T-cell (primary cell): ENCODE measurements at places on chromosomes 13 and 19.

GRCh38 chr19:57803594-57804325, 11.0 kb downstream of the ZNF552 start:
- DNase-seq, result no peak

- DNase-seq, result peak; percentile 37
These were observed 892 bp downstream of the TRIR start for GRCh38 chr19:12733369-12734214.

GRCh38 chr19:16899566-16900075, 10.8 kb downstream of the F2RL3 start:
- no peak for DNase-seq

GRCh38 chr13:58376775-58377174, 745.2 kb downstream of the PCDH17 start:
- no peak for DNase-seq

DNA sequence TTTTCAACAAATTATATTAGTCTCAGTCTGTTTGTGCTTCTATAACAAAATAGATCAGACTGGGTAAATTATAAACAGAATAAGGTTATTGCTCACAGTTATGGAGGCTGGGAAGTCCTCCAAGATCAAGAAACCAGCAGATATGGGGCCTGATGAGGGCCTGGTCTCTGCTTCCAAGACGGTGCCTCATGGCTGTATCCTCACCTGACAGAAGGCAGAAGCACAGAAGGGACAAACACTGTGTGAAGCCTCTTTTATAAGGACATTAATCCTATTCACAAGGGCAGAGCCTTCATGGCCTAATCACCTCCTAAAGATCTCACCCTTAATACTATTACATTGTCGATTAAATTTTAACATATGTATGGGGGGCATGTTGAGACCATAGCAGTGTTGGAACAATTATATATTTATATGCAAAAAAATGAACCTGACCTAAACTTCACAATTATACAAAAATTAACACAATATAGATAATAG, 12.7 kb downstream of the F10 start:
- no peak for DNase-seq

- DNase-seq, result no peak
These were observed 9.9 kb upstream of the FPR3 start for GRCh38 chr19:51784922-51785690.

DNA sequence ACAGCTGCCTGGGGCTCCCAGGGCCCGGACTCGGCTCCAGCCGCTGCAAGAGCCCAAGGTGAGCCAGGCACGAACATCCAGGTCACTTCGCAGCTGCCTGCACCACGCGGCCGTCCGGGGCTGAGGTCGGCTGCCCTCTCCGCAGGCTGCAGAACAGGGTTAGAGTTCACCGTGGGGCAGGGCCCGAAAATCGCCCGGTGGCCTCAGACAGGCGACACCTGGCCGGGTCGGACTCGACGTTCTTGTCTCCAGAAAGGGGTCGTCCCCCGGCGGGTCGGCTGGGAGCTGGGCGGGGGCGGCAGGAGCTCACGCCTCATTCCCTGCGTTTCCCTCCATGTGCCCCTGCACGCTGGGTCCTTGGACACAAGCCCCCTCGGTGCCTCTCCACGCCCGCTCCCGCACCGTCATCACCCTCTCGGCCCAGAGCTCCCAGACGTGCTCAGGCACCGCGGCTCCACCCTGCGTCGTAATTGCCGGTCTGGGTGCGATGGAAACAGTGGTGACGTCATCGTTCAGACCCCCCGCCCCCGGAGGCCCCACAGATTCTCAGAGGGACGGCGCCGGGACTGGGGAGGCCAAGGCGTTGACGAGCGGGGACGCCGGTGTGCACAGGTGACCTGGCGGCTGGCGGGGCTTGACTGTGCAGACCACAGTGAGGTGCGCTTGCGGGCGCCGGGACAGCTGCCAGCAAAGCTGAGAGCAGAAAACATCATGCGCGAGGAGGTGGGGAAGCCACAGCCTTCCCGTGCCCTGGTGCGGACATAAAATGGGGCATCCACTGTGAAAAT, 4.0 kb upstream of the GRIN3B start:
- DNase-seq, result peak; percentile 80

DNA sequence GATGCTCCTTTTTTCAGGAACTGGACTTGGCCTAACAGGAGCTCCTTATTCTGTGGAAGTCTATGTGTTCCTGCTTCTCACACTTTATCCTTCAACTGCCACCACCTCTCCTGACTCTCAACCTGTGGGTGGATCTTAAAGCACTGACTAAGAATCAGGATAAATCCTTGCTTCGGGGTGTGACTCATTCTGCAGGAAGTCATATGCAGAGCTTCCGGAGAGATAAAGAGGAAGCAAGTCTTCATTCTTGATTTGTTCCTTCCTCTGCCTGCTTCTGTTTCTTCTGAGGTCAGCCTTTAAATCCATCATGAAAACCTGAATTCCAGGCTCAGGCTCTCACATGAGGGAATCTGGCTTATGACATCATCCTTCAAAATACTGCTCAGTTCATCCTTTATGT, 137.1 kb upstream of the ATXN8OS start:
- DNase-seq, result no peak

DNA sequence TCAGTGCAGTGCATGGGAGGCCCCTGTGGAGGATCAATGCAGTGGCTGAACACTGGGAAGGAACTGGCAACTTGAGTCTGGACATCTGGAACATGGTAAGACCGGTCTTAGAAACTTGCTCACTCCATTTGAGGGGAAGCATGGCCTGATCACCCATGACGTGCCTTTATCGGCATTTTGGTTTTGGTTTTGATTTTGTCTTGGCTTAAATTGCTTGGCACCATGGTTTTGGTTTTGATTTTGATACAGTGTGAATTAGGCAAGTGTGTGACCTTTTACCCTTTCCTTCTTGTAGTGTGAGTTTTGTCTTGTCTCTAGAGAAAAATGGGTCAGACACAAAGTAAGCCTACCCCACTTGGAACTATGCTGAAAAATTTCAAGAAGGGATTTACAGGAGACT, 77.3 kb downstream of the ZNF486 start:
- DNase-seq, result no peak

DNA sequence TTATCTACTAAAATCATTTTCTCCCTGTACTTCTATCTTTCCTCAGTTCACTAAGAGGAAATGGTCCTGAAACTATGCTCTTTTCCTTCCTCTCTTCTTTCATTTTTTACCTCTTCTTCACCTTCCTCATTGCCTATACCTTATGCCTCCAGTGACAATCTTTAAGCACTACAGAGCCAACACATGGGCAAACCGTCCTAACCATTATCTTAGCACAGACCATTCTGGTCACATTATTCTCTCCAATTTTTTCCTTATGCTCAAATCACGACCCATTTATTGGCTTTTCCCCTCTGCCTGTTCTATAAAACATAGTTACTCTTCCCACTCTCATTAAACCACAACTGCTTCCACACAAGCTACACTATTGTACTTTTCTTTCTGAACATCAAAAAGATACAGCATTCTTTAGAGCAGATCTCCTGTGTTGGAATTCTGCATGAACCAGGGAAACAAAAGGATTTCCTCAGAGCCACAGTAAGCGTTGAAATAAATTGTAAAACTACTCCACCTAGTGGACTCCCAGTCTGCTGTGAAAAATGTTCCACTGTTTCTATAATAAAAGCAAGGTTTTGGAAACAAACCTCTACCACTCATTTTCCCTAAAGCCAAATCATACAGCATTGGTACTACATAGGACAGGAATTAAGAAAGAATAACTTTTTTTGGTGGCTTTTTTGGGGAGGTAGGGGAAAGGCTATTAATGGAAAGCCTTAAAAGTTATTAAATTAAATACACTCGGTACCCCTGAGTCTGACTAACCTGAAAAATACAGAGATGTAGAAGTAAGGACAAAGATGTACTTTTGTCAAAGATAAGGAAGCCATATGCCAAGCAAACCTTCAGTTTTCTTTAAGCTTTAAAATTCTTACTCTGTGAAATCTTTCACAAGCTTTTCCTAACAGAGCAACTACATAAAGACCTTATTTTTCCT, 19.5 kb downstream of the NUFIP1 start:
- DNase-seq, result no peak

DNA sequence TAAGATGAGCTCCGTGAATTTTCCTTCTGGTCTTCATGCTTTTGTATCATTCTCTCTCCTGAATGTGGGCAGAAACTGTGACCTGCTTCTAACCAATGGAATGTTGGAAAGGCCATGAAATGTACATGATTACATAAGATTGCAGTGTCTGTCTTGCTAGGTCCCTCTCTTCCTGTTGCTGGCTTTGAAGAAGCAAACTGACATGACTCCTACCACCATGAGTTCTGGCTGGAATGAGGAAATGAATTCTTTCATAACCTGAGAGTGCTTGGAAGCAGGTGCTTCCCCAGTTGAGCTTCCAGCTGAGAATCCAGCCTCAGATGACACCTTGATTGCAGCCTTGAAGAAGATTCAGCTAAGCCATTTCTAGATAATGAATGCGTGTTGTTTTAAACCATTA, 275.0 kb upstream of the MIR17HG start:
- no peak for DNase-seq

DNA sequence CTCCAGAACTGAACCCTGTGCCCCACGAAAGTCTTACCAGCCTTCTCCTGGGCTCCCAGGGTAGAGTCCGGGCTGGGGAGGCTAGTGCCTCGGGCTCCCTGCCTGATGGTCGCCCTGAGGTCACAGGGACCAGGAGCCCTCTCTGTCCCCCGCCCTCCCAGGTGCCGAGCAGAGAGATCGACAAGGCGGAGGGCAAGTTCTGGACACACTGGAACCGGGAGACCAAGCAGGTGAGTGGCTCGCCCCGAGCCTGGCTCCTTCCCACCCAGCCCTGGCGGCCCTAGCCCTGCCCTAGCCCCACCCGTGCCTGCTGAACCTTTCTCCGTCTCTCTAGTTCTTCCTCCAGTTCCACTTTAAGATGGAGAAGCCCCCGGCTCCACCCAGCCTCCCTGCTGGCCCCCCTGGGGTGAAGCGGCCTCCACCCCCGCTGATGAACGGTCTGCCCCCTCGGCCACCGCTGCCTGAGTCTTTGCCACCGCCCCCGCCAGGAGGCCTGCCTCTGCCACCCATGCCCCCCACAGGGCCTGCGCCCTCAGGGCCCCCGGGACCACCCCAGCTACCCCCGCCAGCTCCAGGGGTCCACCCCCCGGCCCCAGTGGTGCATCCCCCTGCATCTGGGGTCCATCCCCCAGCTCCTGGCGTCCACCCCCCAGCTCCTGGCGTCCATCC, 1.6 kb upstream of the AMH start:
- no peak for DNase-seq

GRCh38 chr19:3521104-3521445, 15.0 kb downstream of the FZR1 start:
- no peak for DNase-seq

- no peak for DNase-seq
These were observed 53.0 kb downstream of the DPY19L3 start for GRCh38 chr19:32458500-32459123.

- DNase-seq, result no peak
These were observed 53.9 kb upstream of the GAS6 start for GRCh38 chr13:113917594-113918371.

- DNase-seq, result no peak
These were observed 5.2 kb downstream of the ZFR2 start for GRCh38 chr19:3863648-3864047.

DNA sequence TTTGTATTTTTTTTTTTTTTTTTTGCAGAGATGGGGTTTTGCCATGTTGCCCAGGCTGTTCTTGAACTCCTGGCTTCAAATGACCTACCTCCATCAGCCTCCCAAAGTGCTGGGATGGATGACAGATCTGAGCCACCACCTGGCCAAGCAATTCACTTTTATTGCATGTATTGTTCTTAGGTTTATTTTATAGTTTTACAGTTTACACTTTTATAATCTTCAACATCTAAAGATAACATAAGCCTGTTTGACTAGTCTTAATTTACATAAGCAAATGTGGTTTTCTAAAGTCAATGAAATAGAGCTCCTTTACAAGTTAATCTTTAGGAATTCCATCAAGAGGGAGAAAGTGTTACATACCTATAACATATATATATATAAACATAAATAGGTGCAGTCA, 9.5 kb upstream of the MPV17L2 start:
- no peak for DNase-seq

- no peak for DNase-seq
These were observed 351.3 kb upstream of the TMTC4 start for GRCh38 chr13:101025925-101026324.

DNA sequence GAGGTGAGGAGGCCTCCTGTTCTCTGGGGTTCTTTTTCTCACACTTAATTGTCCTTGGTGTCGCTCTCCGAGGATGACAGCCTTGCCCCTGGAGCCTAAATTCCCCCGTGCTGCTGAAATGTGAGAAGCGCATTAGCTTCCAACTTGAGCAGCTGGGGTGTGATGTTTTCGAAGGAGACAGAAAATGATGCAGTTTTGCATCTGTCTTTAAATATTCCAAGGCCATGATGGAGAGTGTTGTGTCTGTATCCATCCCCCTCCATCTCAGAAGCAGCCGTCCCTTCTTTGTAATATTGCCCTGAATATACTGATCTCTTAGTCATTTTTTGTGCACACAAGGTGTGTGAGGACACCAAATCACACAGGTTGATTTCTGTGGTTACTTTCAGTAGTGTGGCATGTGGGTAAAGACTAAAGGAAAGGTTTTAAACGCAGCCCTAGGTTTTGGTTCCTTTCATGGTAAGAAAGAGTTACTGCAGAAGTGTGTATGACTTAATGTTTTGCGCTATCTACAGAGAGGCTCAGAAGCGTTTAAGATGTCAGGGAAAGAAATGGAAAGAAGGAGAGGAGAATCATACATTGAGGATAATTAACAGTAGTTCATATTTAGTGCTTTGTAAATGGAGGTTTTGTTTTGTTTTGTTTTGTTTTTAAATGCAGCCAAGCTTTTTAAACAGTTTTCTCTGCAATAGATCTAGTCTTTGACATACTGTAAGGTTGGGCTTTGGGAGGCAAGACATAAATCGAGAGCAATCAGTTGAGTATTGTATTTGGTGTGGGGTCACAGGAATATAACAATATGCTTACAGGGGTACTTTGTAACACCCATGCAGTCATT, 1.6 kb downstream of the NBEA start:
- DNase-seq, result no peak

DNA sequence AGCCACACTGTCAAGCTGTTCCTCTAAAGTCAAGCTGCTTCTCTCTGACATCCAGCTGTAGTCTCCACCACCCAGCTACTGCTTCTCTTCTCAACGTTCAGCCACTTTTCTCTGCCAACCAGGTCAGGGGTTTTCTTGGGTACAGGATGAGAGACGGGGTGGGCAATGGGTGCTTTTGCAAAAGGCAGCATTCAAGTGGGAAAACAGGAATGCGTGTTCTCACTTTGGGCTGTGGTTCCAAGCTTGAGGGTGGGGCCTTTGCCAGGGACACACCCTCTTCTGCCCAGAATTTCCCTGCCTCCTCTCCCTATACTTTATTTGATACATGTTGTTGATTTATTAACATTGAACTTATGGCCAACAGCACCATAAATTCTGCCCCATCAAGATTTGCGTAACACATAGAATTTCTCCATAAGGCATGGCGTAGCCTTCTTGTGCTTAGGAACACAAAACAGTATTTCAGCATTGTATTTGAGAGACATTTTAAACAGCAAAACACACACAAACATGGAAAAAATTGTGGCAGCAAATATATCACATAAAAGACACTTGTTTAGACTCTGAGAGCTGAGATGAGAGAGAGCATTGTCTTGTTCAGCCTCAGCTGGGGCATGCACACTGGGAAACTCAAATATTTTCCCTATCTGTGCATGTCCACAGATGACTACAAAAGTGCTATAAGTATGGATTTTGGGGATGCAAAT, 392.8 kb downstream of the SLITRK6 start:
- DNase-seq, result no peak

GRCh38 chr13:23231241-23231640, 50.5 kb downstream of the SGCG start:
- no peak for DNase-seq
